ENCODE measurements at places on chromosomes 3 and 15.

DNA sequence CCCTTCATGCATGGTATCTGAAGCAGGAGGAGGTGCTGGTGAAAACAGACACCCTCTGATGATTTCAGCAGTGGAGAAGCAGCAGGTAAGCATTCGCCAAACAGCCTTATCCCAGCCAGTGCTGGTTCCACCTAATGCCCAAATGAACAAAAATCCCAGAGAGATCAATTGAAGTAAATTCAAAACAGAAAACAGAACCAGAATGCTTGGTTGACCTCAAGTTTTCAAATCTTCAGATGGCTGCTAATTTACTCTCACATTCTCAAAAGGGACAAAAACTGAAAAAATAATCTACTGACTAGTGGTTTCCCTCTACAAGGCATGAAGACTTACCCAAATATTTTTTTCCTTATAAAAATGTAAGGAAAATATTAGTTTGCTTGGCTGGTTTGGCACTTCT lies 87.0 kb upstream of the MYO5C start:
- DNase-seq: no peak

DNA sequence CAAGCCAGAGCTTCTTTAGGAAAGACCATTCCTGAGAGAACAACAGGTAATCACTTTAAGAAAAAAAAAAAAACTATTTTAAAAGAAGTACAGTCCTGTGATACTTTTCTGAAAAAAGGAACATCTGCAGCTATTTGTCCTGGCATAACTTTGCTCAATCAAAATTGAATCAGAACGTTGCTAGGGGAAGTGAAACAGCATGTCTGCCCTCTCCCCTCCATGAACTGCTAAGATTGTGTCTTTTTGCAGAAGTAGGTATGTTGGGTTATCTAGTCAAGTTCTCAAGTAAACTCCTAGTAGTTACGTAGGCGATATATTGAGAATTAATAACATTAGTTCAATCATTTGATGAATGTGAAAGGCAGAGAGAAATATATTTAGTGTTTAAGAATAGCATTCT lies 1013.3 kb downstream of the TUSC7 start:
- no peak for DNase-seq

DNA sequence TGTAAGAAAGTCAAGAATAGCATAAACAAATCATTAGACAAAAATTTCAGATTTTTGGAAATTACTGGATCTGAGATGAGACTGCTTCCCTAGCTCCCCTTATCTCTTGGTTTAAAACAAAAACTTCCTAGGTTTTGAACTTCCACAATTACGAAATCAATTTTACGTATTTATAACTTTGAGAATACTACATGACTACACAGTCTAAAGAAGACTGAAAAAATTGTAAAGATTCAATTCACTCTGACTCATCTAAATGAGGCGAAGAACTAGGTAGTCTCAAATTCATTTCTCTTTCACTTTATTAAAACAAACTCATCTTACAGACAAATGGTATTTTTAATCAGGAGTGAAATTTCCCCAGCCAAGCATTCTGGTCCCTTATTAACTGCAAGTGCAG lies 10.3 kb downstream of the CCDC54 start:
- no peak for DNase-seq

- no peak for DNase-seq
Observed at GRCh38 chr15:56943403-56943802, 25.0 kb downstream of the TCF12 start.

DNA sequence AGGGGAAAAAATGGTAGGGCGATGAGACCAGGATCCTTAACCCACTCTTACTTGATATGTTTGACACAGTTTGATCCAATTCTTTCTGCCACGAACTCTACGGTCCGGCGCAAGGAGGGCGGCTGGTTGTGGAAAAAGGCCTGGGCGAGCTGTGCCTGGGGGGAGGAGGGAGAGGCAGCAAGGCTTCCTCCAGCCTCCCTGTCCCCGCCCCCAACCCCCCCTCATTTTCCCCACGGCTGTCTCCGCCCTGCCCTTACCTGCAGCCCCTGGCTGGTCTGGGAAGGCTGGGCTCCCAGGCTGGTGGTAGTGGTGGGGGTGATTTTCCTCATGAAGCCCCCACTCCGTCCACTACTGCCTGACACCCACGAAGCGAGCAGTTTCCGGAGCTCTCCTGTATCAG lies 8.0 kb downstream of the CDAN1 start:
- no peak for DNase-seq

- DNase-seq: no peak
Observed at GRCh38 chr3:128036119-128036518, 16.1 kb upstream of the SEC61A1 start.

GRCh38 chr15:47971637-47972036 lies 149.2 kb upstream of the SLC24A5 start:
- DNase-seq: no peak

- DNase-seq: no peak
Observed at GRCh38 chr3:66480666-66481065, 20.2 kb downstream of the LRIG1 start.

DNA sequence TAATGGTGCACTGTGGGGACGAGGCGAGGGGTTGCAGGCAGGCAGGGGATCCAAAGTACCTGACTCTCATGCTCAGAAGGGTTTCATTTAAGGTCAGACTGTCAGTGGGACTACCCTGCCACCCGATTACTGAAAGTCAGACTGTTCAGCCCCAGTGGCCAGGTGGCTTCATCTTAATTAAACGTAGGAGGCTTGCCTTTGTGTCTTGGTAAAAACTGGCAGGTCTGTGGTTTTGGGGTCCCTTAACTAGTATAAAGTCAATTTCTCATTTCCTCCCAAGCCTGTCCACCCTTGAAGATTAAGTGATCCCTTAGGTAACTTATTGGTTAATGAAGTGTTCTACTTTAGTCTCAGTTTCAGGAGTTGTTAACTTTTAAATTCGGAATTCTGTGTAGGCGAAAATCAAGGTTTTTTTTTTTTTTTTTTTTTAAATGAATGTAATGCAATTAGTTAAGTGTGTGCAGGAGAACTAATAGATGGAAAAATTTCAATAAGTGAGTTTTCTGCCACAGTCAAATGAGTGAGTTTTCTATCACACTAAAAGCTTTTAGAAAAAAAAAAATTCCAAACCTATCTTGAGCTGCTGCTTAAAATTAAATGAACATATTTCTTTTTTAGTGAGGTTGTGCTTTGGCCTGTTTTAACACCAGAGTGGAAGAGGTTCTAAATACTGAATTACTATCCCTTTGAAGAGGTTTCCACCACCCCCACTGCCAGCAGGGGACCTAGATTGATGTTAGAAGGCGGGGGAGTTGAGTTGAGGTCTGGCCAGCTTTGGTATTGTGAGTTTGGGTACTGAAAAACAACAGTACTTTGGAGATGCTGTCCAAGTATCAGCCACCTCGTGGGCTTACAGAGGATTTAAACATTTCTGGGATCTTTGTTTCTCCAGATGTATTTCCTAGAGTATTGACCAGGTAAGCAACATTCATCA lies 15.2 kb downstream of the ITPR1 start:
- no peak for DNase-seq

- DNase-seq: no peak
Observed at GRCh38 chr3:15121936-15122335, 23.0 kb upstream of the RBSN start.

DNA sequence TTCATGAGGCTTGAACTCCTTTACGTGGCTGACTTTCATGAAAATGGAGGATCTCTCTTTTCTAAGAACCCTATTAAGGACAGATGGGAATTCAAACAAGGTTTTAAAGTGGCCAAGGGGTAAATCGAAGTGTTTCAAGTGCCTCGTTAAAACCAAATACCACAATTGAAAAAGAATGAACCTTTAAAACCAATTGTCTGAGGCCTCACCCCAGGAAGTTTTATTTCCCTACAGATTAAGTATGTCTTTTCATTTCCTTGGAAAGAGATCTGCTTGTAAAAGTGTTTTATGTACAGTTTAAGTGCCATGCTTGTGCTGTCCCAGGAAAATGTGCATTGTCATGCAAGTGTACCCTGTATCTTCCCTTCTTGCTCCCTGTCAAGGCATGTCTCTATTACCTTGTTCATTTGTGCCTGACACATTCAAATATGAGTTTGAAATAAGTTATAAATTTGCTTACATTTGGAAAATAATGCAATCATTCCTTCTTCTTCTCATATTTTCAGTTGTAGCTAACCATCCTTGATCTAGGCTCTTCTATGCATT lies 138.7 kb downstream of the ZPLD1 start:
- DNase-seq: no peak

GRCh38 chr3:154122552-154122911 lies 1.3 kb downstream of the ARHGEF26 start:
- DNase-seq: no peak

- DNase-seq: no peak
Observed at GRCh38 chr3:140117096-140117526, 182.1 kb downstream of the CLSTN2 start.

DNA sequence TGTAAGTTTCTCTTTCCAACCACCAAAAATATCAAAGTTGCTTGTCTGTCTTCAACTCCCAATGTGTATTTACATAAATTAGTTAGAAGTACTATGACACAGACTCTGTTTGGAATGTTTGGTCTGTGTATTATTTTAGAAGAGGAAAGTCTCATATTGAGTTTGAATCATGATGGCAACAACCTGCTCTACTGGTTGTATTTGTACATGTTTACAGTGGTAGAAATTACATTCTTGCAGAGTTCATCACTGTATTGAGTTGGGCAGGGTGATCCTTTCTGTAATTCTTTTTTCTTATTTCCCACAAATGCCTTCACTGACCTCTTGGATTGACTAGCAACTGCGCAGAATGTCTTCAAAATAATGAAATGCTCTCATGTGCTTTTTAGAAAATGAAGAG lies 149.6 kb downstream of the CHL1 start:
- no peak for DNase-seq

GRCh38 chr3:70431911-70432310 lies 119.5 kb upstream of the MDFIC2 start:
- DNase-seq: no peak

DNA sequence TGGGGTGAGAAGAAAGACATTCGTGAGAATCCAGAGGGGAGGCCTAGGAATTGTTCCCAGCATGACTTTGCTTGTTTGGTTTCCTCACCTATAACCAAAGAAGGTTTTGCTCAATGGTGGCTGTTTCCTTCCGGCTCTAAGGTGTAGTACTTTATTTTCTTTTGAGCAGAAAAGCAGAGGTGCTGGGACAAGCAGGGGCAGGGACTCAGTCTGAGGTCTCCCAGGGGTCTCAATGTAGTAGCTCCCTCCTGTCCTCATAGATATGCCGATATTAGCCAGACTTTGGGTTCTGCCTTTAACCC lies 41.6 kb downstream of the ZBTB38 start:
- no peak for DNase-seq

- no peak for DNase-seq
Observed at GRCh38 chr3:135272026-135272669, 477.1 kb downstream of the EPHB1 start.

GRCh38 chr15:81183439-81183775 lies 13.3 kb upstream of the IL16 start:
- no peak for DNase-seq

- DNase-seq: no peak
Observed at GRCh38 chr15:84113919-84114318, 121.7 kb upstream of the GOLGA6L4 start.

DNA sequence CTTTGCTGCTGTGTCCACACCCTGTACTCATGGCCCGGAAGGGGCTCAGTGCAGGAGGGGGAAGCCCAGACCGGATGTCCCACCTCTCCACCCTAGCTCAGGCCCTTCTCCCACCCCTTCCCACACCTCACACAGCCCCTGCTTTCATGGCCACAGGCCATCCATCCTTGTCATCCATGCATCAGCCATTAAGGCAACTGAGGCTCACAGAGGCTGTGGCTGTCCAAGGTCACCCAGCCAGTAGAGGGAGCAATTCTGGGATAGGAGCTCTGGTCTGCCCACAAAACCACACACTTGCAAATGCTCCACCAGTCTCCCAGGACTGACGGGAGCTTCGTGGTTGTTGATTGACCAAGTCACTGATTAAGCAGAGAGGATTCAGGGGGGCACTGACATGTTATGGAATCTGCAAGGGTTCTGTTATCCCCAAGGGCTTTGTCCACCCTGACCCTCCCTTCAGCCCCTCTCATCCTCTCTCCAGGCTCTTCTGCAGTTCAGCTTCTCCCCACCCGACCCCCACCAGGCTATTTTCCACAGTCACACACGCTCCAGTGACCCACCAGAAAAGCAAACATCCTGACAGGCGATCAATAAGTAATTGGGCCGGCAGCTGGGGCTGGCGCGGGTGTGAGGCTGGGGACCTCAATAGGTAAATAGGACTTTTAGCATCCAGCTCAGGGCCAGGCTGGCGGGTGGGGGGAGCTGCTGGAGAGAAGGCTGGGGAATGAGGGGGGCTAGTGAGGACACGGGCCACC lies 15.1 kb downstream of the LINGO1 start:
- no peak for DNase-seq

DNA sequence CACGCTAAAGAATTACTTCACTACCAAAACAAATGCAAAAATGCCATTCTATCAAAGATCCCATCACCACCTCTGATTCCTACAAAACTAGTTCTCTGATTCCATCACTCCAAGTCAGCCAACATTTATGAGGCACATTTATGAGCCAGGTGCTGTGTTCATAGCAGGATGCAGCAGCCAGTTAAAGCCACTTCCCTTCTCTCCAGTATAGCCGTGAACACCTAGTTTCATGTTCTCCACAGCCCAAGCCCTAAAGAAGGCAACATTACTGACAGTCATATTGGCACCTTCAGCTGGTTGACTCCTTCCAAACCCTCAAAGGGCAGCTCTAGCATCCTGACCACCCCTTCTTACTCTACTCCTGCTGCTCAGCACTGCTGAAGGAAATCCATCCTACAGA lies 36.4 kb downstream of the RYK start:
- DNase-seq: no peak

DNA sequence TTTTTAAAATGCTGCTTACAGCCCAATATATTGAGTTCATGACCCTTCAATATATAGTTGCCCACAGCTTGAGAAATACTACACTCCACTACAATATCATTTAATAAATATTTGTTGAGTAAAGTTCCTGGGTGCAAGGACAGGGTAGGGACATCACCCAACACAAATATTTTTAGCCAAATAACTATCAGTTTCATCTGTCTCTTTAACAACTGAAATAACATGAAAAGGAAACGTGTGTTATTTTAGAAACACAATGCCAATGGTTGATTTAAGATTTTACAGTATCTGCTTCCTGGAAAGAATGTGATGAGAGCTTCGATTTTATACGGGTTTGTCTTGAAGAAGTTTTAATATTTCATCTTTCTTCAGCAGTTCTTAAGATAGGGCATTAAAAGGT lies 67.7 kb upstream of the CDV3 start:
- no peak for DNase-seq

- no peak for DNase-seq
Observed at GRCh38 chr3:98027085-98027446, 8.0 kb downstream of the GABRR3 start.

- DNase-seq: no peak
Observed at GRCh38 chr3:149647285-149647684, 10.5 kb downstream of the WWTR1 start.

DNA sequence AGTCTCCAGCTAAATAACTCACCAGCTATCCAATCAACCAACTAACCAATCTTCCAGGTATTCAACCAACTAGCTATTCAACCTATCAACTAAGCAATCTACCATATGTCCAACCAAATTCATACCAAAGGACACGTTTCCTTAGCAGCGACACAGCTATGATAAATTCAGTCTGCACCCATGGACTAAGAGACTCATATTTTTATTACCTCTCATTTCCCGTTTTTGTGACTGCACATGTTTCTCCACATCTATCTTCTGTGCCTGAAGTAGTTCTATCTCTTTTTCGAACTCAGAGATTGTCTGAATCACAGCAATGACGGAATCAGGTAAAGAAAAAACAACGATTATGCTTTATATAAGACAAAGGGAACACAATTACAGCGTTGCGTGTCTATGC lies 34.0 kb upstream of the GNB5 start:
- no peak for DNase-seq
